ENCODE measurements at places on chromosomes 12 and 14.

- DNase-seq = no peak
Measured at GRCh38 chr14:100065111-100065871, at the start of gene EVL. TSS of gene EVL (plus strand) at chr14:100065422. CDS start at chr14:100065501, 79 bp downstream.

DNA sequence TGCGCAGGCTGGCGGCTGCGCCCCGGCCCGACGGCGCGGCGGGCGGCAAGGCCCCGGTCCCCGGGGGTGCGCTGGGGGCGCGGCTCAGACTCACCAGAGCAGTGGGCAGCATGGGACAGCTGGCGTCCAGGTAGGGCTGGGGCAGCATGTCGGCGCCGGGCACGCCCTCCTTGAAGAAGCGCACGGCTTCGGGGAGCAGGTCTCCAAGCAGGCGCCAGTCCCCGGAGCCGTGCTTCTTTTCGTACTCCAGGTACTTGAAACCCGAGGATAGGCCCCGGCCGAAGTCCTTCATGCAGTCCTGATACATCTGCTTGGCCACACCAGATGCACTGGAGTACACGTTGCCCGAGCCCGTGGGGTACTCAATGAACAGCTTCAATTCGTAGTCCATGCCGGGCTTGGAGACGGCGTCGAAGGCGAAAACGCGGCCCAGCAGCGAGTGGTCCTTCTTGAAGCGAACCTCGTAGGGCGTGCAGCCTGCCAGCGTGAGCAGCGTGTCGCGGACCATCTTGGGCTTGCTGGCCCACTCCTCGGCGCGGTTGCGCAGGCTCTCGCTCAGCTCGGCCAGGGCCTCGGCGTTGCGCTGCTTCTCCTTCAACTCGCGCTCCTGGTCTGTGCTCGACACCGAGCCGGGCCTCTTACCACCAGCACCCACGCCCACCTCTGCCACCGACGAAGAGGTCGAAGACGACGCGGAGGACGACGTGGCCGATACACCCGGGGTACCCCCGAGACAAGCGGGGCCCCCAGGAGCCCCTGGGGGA lies 2.2 kb downstream of the IRF2BPL start:
- no peak for DNase-seq

- DNase-seq = no peak
Measured at GRCh38 chr12:51746416-51746815, 102.1 kb downstream of the FIGNL2 start.

DNA sequence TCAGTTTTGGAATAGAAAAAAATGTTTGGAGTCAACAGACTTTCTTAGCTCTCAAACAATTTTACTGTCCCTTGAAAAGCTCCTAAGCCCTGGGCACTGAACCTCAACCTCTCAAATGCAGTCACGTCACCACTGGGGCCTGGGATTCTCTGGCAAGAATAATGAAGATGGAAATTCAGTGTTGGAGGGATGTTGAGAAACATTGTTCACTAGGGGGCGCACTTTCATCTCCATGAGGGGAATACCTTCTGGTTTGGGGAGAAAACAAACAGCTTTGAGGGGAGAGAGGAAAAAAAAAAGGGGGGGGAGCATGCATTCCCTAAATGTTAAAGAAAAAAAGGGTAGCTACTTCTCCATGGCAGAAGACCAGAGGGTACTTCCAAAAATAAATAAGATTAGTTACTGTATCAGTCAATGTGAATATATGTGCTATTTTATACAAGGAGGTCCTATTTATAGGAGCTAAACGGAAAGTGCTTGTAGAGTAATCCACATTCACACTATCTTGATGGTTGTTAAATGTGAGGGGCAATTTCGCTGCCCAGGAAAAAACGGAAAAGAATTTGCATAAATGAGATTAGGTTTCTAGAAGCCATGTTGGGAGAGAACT lies 5.8 kb upstream of the TBPL2 start:
- peak; percentile 83 for DNase-seq

GRCh38 chr12:42332301-42333285 lies 6.6 kb downstream of the PPHLN1 start:
- peak; percentile 74 for DNase-seq

DNA sequence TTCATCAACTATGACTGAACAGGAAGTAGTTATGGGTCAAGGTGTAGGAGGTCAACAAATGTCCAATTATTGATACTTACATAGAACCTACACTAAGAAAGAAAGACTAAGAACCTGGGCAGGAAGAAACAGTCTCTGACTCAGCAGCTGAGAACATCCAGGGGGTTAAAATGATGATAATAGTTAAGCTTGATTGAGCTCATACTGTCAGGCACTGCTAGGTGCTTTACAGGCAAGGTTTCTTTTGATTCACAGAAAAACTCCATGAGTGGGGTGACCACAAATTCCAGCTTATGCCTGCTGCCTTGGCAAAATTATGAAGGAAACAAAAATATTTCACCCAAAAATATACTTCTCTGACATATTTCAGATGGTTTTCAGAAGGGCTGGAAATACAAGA lies 75.0 kb downstream of the ACADS start:
- DNase-seq = no peak

DNA sequence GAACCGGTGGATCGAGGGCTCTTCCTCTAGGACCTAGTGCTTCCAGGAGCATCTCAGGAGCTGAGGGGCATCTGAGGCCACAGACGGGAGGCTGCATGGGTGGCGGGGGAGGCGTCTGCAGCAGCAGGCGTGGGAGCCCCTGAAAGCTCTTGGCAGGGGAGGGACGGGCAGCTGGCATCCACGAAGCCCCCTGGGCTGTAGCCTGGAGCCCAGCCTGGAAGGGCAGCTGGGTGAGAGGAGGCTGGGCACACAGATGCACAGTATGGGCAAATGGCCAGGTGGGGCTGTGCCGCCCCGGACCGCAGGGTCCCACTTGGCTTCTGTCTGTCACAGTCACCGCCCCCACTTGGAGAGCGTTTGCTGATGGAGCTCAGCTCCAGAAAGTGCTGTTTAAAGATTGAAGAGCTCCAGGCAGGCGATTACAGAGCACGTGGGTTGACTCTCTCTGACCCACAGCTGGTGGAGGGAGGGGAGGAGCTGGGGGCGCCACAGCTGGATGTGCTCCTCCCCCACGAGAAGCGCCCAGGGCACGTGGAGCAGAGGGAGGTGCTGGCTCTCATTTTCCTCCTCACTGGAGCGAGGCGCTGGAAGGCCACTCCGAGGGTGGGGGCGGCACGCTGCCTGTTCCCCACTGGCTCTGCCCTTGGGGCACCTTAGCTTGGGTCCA lies 155.0 kb upstream of the C14orf180 start:
- DNase-seq = no peak

DNA sequence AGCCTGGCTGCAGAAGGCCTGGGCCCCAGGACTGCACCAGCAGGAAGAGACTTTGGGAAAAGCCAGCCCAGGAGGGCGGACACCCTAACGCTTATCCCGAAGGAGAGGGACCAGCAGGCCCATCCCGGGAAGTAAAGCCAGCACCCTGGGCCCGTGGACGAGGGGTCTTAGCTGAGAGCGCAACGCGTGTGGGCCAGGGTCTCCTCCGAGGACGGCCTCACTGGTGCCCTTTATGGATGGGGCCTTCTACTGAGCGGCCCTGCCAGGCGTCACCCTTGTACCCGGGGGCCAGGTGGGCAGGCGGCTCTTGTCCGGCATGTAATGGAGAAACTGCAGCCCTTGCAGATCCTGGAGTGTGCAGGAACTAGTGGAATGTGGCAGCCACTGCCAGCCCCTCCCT lies 14.1 kb downstream of the TEDC1 start:
- DNase-seq = no peak

DNA sequence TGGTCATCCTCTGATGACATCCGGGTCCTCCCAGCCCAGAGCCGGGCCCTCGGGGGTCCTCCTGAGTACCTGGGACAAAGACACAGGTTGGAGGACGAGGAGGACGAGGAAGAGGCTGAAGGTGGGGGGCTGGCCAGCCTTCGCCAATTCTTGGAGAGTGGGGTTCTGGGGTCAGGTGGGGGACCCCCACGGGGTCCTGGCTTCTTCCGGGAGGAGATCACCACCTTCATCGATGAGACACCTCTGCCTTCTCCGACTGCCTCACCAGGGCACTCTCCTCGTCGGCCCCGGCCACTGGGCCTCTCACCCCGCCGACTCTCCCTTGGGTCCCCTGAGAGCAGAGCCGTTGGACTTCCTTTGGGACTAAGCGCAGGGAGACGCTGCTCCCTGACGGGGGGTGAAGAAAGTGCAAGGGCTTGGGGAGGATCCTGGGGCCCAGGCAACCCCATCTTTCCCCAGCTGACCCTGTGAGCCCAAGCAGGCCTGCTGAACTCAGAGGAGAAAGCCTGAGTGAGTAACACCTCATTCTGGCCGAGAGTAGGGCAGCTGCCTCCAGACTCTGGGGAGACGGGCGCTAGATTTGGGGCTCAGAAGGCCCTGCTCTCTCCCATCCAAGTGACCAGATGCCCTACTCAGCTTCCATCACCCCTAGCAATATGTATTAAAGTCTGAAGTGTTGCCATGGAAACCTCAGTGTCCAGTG lies 1.3 kb upstream of the P3H3 start:
- no peak for DNase-seq

GRCh38 chr12:11824736-11825135 lies 175.3 kb downstream of the ETV6 start:
- no peak for DNase-seq

DNA sequence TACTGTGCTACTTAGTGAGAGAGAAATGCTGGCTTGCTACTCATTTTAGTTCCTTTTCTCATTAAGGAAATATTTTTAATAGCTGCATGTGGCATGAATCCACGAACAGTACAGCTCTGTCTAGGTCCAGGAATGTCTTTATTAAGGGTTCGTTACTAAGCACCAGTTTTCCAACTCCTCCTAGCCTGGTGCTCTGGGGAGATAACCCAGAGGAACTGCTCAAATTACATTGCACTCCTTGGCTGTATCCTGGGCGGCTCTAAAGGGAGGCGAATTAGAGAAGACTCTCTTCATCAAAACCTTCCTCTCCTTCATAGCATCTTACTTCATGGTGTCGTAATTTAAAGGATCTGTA lies 101.3 kb downstream of the PPM1A start:
- DNase-seq = no peak

- no peak for DNase-seq
Measured at GRCh38 chr12:24955389-24955788, 6.5 kb upstream of the BCAT1 start.

- DNase-seq = no peak
Measured at GRCh38 chr12:58285551-58285950, 344.2 kb downstream of the ATP23 start.

DNA sequence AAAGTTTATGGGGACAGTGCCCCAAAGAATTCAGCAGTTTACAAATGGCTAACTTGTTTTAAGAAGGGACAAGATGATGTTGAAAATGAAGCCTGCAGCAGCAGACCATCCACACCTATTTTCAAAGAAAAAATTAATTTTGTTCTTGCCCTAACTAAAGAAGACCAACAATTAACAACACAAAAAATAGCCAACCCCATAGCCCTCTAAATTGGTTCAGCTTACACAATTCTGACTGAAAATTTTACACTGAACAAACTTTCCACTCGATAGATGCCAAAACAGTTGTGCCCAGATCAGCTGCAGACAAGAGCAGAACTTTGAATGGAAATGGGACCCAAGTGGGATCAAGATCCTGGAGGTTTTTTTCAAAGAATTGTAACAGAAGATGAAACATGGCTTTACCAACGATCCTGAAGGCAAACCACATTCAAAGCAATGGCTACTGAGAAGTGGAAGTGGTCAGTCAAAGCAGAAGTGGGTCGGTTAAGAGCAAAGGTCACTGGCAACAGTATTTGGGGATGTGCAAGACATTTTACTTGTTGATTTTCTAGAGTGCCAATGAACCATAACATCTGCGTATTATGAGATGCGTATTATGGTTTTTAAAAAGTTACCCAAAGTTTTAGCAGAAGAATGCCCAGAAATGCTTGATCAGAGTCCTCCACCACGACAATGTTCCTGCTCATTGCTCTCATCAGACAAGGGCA lies 30.0 kb downstream of the SLC39A9 start:
- no peak for DNase-seq

GRCh38 chr14:47366006-47366405 lies 309.4 kb downstream of the MDGA2 start:
- DNase-seq = no peak

GRCh38 chr14:46290706-46291105 lies 360.9 kb downstream of the RPL10L start:
- DNase-seq = no peak

DNA sequence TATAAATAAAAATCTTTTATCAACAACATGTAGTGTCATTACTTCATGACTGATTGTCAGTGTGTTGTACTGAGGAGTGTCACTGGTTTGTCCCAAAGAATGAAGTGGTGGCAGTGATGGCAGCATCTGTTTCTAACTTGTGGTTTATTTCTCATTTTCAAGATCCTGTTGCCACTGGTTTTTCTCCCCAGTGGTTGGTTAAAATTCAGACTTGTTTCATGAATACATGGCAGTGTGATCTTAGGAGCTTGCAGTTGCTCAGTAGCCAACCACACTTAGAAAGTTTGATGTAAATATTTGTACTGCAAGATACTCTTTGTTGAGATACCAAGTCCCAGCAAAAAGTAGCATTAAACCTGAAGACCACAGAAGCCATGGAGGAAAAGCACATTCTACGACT lies 69.8 kb downstream of the PLEKHA5 start:
- DNase-seq = no peak

DNA sequence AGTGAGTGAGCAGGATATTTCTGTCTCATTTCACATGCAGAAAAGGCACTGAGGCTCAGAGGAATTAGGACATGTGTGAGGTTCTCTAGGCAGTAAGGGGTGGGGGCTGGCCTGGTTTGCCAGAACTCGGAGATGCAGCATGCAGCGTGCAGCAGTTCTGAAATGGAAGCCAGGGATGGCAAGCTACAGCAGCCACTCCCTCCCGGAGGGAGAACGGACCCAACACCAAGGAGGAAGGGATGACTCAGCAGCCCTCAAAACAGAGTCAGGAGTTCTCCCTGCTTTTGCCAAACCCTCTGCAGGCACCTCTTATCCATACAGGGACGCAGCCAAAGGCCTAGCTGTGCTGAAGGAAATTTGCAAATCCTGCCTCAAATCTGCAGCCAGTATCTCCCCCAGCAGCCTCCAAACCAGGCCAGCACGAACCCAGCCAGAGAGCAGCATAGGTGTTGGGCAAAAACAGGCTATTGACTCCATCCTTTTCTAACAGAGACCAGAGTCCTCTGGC lies 10.3 kb upstream of the SERPINA3 start:
- no peak for DNase-seq

DNA sequence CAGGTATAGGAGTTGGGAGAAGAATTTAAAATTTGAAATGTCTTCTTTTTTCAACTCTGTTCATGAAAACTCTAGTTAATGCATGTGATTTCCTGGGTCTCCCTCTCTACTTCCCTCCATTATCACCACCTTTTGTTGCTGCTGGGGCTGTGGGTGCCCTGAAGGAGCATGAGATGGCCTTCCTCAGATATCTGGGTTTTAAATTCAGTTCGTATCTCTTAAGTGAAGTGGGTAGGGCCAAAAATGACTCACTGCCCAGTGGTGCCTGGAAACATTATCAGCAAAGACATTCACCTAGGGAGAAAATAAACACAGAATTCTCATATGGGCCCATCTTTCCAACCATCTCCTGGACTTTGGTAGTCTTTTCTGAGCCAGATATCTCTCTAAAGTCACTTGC lies 234.9 kb upstream of the PLEKHG7 start:
- no peak for DNase-seq

DNA sequence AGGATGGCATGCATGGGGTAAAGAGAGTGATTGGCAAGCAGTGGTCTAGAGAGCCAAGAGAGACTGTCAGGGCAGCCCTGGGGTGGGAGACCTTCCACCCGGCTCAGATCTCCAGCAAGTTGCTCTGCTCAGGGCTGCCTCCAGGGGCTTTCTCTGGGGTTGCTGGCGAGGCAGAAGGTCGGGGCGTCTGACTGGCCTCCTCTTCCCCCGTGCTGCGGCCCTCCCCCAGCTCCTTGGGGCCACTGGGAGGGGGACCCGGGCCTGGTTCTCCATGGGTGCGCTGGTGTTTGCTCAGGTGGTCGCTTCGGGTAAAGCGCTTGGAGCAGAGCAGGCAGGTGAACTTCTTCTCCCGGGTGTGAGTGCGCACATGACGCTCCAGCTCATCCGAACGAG lies 6.6 kb upstream of the AAAS start:
- DNase-seq = no peak

Measured in hematopoietic multipotent progenitor cell treated with erythropoietin and hydrocortisone succinate and interleukin-3 and kit ligand, for 17 days (in vitro differentiated cells).